ENCODE measurements at places on chromosomes 6 and 20.

DNA sequence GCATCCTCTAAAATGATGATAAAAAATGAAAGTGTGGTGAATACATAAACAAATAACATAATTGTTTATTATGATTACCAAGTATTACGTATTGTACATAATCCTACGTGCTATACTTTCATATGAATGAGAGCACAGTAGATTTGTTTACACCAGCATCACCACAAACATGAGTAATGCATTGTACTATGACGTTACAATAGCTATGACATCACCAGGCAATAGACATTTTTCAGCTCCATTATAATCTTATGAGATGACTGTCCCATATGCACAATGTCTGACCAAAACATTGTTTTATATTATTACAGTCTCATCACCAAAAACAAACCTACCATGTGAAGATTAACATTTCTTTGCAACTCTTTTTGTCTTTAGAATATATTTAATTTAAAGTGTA, 225.7 kb upstream of the TENT5A start:
- DNase-seq = no peak

DNA sequence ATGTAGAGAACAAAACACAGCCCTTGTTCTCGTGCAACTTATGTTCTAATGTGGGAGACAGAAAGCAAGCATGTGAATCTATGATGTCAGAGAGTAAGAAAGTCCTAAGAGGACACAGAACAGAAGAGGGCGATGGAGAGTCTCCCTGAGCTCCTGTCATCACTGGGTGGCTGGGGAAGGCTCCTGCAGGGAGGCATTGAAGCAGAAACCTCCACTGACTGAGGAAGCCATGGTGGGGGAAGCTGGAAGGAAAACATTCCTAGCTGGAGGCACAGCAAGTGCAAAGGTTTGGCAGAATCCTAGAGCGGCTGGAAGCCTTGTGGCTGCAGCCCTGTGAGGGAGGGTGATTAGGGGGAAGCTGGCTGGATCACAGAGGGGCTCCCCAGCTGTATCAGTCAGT, 248.0 kb downstream of the CDH26 start:
- peak; percentile 68 for DNase-seq

GRCh38 chr6:152697634-152698033, at the start of gene MYCT1:
MYCT1 (plus strand) TSS chr6:152697897; CDS start chr6:152697903, 6 bp downstream.
- no peak for DNase-seq

GRCh38 chr6:20433929-20434328, 32.2 kb downstream of the E2F3 start:
- no peak for DNase-seq

DNA sequence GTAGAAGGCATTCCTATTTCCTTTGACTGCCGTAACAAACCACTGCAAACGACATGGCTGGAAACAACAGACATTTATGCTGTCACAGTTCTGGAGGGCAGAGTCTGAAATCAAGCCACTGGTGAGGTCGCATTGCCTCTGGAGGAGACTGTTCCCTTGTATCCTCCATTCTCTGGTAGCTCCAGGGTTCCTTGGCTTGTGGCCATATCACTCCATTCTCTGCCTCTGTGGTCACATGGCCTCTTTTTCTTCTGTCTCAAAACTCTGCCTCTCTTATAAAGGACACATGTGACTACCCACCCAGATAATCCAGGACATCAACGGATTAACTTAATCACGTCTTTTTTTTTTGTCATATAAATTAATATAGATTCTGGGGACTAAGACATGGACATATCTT, 84.4 kb downstream of the LYRM2 start:
- no peak for DNase-seq

- DNase-seq = no peak
Observed at GRCh38 chr6:168071620-168072019, 7.4 kb downstream of the FRMD1 start.

GRCh38 chr6:73461537-73462350, at the start of gene MTO1:
MTO1 (plus strand) TSS chr6:73461737; CDS start chr6:73461855, 118 bp downstream.
- DNase-seq = peak; percentile 98

- no peak for DNase-seq
Observed at GRCh38 chr6:136962661-136963060, 40.6 kb downstream of the SLC35D3 start.

DNA sequence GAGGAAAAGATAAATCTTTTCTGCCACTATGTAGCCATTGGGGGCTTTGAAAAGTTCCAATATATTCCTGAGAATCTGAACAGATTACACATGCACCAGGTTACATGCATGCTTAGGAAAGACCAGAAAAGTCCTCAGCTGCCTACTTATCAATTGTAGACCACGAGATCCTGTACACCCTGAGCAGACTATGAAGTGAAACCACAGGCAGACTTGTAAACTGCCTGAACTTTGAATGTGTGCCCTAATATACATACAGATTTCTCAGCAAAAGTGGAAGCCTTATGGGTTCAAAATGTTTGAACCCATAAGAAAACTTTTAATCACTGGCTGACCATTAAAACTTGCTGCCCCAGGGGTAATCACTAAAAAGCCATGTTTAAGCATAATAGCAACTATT, 273.5 kb upstream of the RUNX2 start:
- DNase-seq = peak; percentile 55

DNA sequence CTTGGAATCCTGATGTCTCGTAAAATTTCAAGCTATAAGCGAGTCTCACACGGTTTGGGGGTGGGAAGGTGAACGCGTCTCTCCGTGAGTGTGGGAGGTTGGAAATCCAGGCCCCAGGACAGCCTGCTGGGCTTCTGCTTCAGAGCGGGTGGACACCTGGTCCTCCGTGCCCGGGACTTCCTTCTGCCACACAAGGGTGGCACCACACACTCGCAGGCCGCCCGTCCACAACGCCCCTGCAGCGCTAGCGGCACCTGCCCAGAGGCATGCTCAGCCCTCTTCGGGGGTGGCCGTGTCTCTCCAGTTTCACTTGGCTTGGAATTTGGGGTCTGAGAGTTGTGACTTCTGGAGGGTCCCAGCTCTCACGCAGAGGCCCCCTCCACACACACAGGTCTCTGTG, 151.9 kb downstream of the PHACTR3 start:
- no peak for DNase-seq

- no peak for DNase-seq
Observed at GRCh38 chr20:43653966-43654365, 12.9 kb upstream of the MYBL2 start.

DNA sequence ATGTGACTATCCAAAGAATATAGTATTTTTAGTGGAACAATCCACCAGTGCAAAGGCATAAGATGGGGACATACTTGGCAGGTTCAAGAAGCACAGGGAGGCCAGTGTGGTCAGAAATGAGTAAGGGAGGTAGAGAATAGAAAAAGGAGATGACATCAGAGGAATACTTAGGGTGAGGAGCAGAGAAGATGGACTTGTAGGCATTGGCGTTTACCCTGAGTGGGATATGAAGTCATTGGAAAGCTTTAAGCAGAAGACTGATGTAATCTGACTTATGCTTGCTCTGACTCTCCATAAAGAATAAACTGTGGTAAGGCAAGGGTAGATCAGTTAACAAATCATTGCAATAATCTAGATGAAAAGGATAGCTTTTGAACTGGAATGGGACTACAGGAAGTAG, 228.7 kb downstream of the GJA1 start:
- DNase-seq = no peak

GRCh38 chr6:124825564-124825963, 136.7 kb upstream of the RNF217 start:
- DNase-seq = no peak

DNA sequence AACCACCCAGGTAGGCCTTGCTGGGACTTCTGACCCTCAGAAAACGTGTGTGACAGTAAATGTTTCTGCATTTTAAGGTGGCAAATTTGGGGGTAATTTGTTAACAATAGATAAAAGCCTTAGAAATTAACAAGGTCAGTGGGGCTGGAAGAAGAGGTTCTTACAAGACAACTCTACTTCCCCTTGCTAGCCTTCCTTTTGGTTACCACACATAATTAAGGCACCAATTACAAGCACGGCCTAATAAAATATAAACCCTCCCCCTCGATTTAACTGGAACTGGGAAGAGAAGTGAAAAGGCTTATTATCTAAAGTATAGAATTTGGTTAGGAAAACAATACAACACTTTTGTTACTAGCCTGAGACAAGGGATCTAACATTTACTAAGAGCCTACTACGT, 38.8 kb downstream of the ELOVL5 start:
- peak; percentile 62 for DNase-seq

- DNase-seq = peak; percentile 64
Observed at GRCh38 chr6:147285087-147285855, 81.1 kb downstream of the STXBP5 start.

GRCh38 chr6:158284876-158285655, 27.2 kb upstream of the TULP4 start:
- no peak for DNase-seq

- no peak for DNase-seq
Observed at GRCh38 chr20:42747765-42748411, 441.8 kb downstream of the PTPRT start.

GRCh38 chr6:144690666-144691065, 405.5 kb downstream of the UTRN start:
- no peak for DNase-seq

- no peak for DNase-seq
Observed at GRCh38 chr6:158752613-158753012, 66.6 kb downstream of the EZR start.

DNA sequence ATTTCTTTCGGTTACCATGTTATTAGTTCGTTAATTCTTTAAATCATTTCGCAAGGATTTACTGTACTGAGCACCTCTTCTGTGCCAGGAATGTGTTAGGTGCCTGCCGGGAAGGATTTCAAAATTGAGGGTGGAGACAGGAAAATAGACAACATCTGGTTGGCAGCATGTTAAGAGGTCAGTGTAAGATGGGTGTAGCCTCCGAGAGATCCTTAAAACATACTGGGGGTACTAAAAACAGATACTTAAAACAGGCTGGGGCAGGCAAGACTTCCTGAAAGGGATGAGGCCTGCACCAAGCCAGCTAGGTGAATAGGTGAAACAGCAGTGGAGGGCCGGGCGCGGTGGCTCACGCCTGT, 178.0 kb upstream of the SGK1 start:
- DNase-seq = no peak

- DNase-seq = no peak
Observed at GRCh38 chr6:97207383-97207782, 75.6 kb downstream of the MMS22L start.

- DNase-seq = no peak
Observed at GRCh38 chr6:3532296-3532916, 75.6 kb upstream of the SLC22A23 start.

DNA sequence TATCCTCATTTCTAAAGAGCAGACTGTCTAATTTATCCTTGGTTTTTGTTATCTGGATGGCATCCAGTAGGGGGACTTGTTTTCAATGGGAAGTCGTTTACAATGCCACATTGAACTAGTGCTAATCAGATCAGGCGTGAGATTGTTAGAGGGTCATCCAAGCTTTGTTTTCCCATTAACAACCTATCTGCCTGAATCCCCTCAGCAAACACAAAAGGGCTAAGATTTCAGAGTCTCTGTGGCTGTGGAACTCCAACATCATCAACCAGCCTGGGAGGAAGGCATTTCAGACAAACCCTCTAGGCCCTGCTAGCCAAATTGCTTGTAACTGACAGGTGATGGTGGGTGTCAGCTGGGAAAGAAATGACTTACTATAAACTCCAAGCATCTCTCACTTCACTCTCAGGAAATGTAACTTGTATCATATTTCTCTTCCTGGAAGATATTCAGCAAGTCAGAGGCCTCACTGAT, 47.7 kb downstream of the COL19A1 start:
- no peak for DNase-seq

GRCh38 chr20:10111959-10112250, 77.1 kb downstream of the ANKEF1 start:
- no peak for DNase-seq

DNA sequence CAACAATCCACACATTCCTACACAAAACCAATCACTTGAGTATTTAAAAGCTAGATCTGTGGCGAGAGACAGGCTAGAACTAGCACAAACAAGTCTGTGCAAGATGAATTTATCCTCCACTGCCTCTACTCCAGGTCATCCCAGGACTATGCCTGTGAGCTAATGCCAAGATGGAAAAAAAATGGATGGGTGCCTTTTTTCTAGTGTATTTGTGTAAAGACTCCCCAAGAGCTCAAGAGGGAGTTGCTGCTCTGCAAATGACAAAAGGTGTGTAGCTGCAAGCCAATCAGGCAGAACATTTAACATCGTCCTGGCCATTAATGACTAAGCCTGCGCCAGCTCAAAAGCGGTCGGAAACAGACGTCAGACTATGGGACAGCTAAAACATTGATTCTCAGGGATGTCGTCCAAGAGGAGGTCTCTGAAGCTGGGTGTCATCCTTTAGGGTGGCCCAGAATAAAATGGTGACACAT, 21.9 kb downstream of the ATXN1 start:
- DNase-seq = no peak

Measured in NB4 (cell line).